ENCODE measurements at places on chromosomes 3 and 15.
A peak's percentile ranks its signal among the peaks of the same experiment; 100 is the strongest.

DNA sequence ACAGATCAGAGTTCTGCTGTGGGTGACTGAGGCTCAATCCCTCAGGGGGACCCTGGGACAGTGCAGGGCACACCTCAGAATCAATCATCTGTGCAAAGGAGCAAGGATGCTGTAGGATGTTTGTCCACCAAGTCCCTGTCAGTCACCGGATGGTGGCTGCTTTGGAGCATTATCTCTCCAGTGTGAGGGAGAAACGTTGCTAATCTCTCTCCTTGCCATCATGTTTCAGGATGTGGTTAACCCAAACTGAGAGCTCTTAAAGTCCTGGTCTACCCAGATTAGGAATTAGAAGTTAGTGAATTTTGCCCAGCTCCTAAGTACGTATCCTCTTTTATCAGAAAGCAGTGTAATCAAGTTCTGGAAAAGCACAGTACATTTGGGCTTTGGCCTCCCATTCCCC, 26.2 kb upstream of the LRRC3B start:
- no peak for DNase-seq

- no peak for DNase-seq
These were observed 474.4 kb upstream of the AGTR1 start for GRCh38 chr3:148223266-148223665.

GRCh38 chr15:49989498-49989897, 129.5 kb downstream of the ATP8B4 start:
- no peak for DNase-seq

- DNase-seq: no peak
These were observed 66.1 kb downstream of the RPN1 start for GRCh38 chr3:128584412-128585020.

DNA sequence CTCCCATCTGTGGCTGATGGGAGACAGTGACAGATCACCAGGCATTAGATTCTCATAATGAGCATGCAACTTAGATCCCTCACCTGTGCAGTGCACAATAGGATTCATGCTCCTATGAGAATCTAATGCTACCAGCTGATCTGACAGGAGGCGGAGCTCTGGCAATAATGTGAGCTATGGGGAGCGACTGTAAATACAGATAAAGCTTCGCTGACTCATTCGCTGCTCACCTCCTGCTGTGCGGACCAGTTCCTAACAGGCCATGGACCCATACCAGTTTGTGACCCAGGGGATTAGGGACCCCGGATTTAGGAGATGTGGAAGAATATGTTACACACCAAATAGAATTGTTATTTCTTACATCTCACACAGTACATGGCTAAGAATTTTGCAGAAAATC, 6.7 kb downstream of the ARGFX start:
- DNase-seq: no peak

GRCh38 chr15:97597801-97598200, 362.7 kb upstream of the ARRDC4 start:
- no peak for DNase-seq

DNA sequence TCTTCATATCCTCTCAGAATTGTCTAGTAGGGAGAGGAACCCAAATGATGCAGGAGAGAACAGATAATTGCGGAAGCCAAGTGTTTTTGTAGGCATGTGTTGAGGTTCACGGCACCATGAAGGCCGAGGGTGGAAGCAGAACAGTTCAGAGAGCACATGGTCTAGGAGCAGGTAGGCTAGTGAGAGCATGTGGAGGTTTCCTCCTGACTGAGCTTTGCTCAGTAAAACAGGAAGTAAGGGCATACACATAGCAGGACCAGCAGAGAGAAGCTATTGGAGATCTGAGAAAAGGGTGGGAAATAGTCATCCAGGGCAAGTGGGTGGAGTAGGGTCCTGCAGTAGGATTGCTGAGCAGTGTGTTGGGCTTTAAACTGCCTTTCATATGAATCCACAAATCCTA, 491.1 kb downstream of the FHIT start:
- DNase-seq: no peak

DNA sequence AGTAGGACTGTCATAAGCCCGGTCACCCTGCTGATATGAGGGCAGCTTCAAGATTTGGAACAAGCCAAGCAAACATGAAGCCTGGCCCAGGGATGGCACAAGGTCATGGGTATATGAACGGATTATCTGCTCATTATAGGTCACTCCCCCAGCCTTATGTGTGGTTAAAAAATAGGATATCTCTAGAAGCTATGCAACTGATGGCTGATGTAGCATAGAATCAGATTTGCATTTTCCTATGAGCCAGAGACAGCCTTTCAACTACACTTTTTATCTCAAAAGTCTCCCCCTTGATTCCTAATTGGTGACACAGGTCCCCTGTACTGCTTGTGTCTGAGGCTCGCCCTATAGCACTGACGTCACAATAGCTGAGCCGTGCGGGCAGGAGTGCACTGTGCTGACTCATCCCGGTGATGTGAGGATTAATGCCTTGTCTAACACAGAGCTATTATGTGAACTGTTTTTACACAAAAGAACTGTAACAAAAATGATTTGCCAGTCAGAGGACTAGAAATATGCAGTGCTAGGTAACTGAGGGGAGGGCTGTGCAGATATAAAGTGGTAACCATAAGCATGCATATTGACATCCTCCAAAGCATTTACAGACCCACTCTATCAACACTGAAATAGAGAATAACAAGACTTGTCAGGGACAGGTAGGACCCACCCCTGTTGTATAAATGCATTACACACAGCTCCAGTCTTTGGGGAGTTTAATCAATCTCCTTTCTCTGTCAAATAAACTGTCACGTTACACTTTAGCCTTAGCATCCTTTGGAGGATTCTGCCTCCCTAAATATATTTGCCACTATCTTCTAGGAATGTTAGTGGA, 204.9 kb downstream of the TIGIT start:
- DNase-seq: no peak

- DNase-seq: no peak
These were observed 1.8 kb downstream of the SEMA4B start for GRCh38 chr15:90202929-90203328.

DNA sequence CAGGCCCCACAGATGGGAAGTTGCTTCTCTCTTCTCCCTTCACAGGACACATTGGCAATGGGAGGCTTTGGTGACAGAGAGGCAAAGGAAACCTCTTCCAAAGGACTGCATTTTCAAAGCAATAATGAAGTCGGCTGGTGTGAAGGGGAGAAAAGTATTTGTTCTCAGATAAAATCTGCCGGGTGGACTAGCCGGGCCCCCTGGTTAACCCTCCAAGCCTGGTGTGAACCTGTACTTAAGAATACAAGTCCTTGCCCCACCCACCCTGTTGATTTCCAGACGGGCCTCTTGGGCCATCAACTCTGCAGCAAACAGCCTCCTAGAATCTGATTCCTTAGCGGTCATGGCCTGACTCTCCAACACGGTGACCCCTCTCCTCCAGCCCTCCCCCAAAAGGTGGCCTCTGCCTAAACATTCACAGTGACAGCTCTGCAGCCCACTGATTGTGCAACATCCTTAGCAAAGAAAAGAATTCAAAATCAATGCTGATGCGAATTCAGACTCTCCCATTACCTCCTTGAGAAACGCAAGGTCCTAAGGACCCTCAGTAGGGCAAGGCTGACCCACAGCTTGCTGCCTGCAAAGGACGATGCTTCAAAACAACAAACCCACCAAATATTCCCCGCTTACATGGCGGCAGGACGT, 9.9 kb downstream of the TLE3 start:
- no peak for DNase-seq

GRCh38 chr15:77119446-77119845, 48.5 kb upstream of the TSPAN3 start:
- no peak for DNase-seq

- no peak for DNase-seq
These were observed 34.0 kb downstream of the DHX30 start for GRCh38 chr3:47836986-47837385.

- DNase-seq: no peak
These were observed 5.1 kb downstream of the RBP1 start for GRCh38 chr3:139534455-139534812.

- peak; percentile 54 for DNase-seq
These were observed 24.4 kb upstream of the TXNRD3 start for GRCh38 chr3:126679318-126679751.

DNA sequence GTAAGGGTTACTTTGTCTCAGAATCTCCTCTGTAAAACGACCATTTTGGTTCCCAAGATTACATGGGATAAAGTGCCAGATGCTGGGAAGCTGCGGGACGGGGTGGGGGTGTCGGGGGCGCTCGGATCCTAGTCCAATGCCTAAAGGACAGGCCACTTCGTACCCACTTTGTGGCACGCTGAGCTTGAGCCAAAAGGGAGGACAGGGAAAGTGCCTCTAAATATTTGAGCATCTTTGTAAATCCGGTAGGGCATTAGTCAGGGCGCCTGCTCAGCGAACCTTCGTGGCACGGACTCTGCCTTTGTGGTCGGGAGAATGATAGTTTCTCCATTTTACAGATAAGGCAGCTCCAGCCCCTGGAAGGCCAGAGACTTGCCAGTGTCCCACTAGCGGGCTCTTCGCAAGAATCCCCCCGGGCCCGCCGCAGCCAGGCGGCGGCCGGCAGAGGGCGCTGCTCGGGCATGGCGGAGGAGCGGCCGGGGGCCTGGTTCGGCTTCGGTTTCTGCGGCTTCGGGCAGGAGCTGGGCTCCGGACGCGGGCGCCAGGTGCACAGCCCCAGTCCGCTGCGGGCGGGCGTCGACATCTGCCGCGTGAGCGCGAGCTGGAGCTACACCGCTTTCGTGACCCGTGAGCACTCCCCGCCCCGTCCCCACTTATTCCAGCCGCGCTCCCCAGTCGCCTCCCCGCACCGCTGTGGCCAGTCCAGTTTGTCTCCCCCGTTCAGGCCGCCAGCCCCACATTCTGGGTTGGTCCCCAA, 1.8 kb downstream of the RCCD1 start:
- peak; percentile 35 for DNase-seq

DNA sequence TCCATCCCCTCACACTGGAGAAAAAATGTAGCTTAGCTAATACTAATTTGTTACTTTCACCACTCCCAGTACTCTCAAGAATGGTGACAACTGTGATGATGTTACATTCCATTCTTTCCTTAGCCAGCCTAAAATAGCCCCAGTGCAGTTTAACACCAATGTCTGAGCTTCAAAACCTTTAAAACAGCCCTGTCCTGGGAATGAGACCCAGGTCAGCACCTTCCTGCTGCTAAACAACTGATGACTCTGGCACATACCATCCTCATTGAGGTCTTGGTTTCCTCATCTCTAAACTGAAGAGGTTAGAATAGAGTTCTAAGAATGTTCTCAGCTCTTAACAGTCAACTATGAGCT, 3.8 kb downstream of the SCAMP2 start:
- DNase-seq: no peak

DNA sequence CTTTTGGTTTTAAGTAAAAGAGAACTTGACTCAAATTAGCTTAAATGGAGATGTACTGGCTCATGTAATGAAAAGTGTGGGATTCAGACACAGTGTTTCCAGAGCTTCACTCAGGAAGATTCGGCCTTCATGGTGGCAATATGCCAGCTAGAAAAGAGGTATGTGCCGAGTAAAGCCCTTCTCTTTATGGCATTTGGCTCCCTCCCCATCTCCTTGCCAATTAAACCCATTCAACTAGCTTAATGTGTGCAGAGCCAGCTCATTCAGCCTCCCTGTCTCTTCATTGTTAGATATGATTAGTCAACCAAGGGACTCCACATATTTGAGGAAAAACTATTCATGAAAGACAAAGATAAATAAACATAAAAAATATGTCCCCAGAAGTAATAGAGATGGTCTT, 15.0 kb upstream of the TRANK1 start:
- no peak for DNase-seq

DNA sequence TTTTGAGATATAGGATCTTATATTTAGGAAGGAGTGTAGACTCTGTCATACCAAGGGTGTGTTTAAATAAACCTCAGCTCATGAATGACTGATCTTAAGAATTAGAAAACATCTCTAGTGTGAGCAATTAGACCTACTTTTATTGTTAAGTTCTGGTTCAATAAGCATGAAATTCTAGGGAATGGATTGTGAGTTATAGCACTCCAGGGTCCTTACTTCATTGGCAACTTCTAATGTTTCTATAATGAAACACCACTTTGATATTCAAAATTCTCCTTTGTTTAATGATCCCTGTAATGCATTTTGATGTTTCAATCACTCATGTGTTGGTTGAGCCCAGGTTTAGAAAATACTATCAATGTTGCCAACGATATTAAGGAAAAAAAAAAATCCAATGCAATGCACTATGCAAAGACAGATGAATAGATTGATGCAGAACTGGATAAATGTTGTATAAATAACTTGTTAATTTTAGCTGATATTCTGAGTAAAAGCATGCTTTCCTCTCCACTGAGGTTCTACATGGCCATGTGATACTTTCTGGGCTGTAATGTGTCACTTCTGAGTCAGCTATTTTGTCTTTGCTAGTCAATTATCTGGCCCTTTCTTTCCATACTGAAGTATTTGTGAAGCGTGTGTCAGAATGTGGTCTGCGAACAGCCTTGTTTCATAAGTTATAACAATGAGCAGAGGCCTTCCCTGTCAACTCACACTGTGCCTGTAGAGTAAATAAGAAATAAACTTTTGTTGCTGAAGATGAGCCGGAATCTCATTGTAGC, 1035.9 kb downstream of the PLOD2 start:
- no peak for DNase-seq

DNA sequence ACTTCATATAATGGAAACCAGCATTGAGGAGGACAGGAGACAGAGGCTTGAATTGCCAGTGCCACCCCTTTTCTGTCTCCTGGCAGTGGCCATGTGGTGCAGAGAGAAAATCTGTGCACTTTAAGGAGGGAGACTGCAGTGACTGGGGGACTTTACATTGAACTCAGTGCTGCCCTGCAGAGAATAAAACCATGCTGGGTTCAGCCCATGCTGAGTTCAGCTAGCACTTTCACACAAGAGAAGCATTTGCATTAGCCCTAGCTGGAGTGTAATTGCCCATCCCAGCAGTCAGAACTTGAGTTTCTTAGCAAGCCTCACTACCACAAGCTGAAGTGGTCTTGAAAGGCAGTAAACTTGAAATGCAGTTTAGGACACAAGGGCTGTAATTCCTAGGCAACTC, 677.5 kb downstream of the ZPLD1 start:
- DNase-seq: no peak

- DNase-seq: no peak
These were observed 1.4 kb downstream of the C3orf22 start for GRCh38 chr3:126557415-126557745.

- DNase-seq: no peak
These were observed 16.4 kb downstream of the SNX1 start for GRCh38 chr15:64112073-64112772.

GRCh38 chr3:115683773-115684172, 60.5 kb downstream of the GAP43 start:
- no peak for DNase-seq

DNA sequence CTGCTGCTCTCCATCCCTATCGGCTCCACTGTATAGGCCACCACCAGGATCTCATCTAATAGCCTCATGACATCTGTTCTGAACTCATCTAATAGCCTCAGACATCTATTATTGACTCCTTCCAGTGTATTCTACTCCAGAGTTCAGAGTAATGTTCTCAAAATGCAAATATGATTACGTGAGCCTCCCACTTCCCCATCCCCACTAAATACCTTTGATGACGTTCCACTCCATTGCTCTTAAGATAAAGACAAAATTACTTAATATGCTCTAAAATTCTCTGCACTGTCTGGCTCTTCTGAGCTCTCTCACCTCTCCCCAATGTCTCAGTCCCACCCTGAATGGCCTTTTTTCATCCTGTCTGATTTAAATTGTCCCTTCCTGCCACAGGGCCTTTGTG, 94.7 kb downstream of the SAMMSON start:
- DNase-seq: no peak
